ENCODE measurements at places on chromosomes 12 and 14.

- peak; percentile 73 for DNase-seq
Observed at GRCh38 chr12:121005346-121005815, 10.9 kb downstream of the C12orf43 start.

DNA sequence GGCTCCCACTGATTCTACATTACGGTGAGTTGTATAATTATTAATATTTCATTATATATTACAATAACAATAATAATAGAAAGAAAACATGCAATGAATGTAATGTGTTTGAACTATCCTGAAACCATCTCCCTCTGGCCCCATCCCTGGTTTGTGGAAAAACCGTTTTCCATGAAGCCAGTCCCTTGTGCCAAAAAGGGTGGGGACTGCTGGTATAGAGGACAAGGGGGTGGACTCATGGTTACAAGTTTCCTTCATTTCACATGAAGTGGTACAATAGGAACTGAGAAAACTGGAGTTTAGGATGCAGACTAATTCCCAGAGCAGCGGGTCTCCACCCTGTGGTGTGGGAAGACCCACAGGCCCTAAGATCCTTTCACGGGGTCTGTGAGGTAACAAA, 3.0 kb upstream of the C1RL start:
- no peak for DNase-seq

- no peak for DNase-seq
Observed at GRCh38 chr12:14238221-14238792, 127.2 kb upstream of the ATF7IP start.

DNA sequence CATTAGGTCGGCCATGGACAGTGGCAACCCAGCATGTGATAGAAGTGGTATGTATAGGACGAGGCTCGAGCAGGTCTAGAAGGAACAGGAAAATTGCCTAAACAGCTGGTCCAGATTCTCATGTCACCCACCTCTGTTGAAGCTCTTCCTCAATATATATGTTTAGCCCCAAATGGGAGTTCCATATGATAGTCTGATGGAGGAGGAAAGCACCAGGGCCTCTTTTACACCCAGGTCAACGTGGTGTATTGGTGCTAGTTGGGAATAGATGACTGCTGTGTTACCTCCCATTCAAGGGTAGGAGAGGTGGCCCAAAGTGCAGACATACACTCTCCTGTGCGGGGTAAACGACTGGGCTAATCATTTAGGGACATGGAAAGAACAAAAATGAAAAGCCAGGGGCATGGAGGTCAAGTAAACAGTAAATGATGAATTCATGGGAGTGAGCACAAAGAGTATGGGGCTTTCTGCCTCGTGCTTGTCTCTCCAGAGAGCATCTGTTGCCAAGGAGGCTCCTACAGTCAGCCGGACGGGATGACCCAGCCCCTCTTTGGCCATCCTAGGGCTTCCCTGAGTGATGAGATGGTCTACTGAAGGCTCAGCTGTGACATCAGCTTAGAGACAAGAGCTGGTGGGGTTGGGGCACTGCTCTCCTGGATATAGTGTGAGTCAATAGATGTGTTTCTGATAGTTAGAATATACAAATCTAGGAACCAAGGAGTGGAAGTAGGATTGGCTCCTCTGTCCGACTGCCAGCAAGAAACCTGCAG, 5.5 kb upstream of the PRIMA1 start:
- DNase-seq = no peak

GRCh38 chr12:127881371-127882140, 385.4 kb upstream of the TMEM132C start:
- DNase-seq = no peak

DNA sequence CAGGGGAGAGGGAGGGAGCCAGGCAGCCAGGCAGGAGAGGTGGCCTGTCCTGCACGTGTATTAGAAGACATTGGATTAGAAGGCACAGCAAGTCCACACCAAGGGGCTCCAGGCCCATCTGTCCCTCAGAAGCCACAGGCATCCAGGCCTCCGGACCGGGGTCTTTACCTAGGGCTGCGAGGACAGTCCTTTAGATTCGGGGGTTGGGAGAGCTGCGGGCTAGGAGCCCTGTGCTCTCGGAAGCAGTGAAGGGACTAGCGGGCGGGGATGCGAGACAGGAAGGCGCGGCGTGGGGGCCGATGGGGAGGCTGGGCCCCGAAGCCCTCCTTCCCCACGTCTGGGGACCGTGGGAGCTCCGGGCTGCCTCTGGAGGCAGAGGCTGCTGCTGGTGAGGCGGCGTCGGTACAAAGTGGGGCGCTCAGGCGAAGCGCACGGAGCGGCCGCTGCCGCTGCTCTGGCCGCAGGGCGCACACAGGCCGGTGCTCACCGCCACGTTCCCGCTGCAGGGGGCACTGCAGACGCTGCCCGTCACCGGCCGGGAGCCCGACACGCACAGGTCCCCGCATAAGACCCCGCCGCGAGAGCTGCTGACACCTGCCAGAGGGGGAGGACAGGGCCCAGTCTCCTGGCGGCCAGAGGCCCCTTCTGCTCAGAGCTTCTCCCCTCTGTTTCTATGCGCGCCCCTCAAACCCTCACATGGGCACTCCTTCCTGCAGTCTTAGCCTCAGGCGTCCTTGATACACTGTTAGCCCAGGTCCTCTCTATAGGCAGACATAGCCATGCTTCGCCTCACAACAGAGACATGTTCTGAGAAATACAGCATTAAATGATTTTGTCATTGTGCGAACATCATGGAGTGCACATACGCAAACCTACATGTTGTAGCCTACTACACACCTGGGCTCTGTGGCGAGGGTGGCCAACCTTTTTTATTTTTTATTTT, 17.3 kb downstream of the KRT7 start:
- DNase-seq = no peak

GRCh38 chr12:57727758-57728395, 10.7 kb downstream of the AGAP2 start:
- DNase-seq = peak; percentile 15

GRCh38 chr12:56221232-56221756, 428 bp downstream of the RNF41 start:
- DNase-seq = peak; percentile 20

DNA sequence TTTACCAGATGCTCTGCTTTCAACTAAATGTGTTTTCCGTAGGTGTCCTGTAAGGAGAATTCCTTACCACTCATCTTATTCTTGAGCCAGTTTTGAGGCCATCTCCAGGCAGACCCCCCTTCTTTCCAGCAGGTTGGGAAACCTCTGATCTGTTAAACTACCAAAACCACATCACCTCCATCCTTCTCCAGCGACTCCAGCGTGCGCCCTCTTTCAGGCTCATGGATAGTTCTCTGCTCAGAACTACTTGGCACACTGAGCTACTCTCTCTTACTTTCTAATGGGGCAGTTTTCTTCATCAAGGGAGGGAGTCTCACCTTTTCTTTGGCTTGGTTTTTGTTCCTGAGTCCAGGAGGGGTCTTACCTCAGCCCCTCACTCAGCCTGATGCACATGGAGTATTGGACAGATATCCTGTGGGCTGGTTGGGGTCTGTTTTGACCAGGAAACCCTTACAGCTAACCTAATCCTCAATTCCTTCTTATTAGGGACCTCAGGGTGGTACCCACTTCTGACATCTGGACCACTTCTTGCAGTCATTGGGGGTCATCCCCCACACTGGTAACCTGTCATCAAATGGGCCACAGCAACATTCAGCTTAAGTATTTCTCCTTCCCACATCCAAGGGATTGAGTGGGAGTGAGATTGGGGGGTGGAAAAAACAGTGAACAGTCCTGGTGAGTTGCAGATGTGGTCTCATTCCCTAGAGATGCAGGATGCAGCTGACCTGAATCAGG, 5.2 kb downstream of the DHRS2 start:
- DNase-seq = no peak

GRCh38 chr12:72271451-72272090, 599 bp upstream of the TRHDE start:
- no peak for DNase-seq

- DNase-seq = no peak
Observed at GRCh38 chr12:131120831-131121271, 167.1 kb downstream of the ADGRD1 start.

GRCh38 chr14:66507181-66507721, 696 bp upstream of the GPHN start:
- DNase-seq = no peak

All from activated CD4-positive, alpha-beta memory T cell treated with anti-CD3 and anti-CD28 coated beads, Interleukin-2, amount 10 ng/mL, durations not matched to agents 7 days and 5 days (primary cell).